NCI-H1436 treated with DMSO at 0.1 percent for 48 hours (cell line): ENCODE measurements at places on chromosomes 3 and 15.

- DNase-seq = no peak
Observed at GRCh38 chr15:45637552-45638033, 2.8 kb downstream of the SQOR start.

- DNase-seq = no peak
Observed at GRCh38 chr3:16743276-16743675, 138.1 kb upstream of the DAZL start.

GRCh38 chr15:31338879-31339557, 12.4 kb downstream of the KLF13 start:
- DNase-seq = no peak

DNA sequence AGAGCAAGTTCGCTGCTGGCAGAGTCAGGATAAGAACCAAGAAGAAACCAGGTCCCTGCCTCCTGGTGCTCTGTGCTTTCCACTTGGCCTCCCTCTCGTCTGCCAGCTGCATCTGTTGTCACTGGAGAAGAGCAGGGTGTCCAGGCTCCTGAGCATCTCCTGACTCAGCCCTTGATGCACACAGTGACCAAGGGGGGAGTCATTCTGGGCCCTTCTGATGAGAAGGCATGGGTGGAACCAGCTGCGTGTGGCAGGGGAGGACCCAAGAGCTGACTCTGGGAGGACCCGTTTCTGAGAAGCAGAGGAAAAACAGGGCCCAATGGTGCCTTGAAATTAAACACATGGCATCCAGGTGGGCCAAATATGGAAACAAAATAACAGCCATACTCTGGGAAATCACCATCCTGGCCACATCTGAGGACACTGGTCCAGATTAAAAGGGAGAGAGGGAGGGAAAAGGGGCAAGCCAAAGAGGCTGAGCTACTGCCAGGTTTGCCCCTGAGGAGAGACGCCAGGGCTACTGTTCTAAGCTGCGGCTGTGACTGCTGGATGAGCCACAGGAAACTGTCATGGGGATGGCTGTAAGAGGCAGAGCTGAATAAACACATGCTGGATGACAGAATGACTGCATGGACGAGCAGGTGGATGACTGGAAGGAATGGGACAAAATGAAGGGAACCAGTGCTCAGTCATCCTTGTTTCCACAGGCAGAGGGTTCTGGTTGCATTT, 58.1 kb upstream of the CA12 start:
- no peak for DNase-seq

DNA sequence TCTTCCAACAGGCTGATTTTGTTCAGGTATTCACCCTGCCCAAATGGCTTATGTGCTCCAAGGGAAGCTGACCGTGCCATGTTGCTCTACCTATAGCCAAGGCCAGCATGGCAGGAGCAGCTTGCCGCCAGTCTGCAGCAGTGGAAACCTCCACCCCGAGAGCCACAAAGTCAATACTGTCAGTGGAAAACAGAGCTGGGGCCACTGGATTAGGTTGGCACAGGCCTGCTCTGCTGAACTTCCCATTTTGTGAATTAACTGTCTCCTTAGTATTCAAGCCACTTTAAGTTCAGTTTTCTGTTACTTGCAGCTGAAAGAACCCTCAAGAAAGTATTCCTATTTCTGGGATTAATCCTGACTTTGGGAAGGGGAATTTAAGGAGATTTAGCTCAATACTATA, 63.8 kb upstream of the XCR1 start:
- DNase-seq = no peak

DNA sequence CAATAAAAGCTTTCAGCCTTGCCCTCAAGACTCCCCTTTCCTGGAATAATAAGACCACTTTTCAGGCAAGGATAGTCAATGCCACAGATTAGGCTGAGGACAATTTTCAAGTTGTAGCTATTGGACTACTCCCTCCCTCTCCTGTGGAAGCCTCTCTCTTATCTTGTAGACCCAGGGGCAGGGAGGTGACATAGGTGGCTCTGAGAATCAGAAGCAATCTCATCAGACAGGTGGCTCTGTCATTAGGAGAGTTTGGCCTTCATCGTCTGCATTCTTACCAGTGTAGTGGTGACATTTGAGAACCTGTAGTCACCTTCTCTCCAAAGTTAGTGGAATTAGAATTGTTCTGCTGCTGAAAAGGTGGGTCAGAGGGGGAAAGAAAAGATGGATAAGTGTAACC, 80.0 kb downstream of the LARS2 start:
- DNase-seq = no peak

DNA sequence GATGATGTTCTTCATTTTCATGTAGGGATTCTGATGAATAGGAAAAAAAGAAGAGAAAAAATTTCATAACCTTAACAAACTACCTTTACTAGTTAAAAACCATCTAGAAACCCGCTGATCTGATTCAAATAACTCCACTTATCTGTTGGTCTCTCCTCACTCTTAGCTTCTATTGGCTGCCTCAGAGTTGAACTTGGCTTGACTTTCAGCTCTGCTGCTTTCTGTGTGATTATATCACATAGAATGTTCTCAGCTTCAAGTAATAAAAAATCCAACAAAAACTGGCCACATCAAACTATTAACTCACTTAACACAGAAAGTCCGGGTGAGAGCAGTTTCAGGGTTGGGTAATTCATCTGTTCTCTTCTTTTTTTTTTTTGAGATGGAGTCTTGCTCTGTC, 126.8 kb upstream of the RASGRP1 start:
- DNase-seq = no peak

DNA sequence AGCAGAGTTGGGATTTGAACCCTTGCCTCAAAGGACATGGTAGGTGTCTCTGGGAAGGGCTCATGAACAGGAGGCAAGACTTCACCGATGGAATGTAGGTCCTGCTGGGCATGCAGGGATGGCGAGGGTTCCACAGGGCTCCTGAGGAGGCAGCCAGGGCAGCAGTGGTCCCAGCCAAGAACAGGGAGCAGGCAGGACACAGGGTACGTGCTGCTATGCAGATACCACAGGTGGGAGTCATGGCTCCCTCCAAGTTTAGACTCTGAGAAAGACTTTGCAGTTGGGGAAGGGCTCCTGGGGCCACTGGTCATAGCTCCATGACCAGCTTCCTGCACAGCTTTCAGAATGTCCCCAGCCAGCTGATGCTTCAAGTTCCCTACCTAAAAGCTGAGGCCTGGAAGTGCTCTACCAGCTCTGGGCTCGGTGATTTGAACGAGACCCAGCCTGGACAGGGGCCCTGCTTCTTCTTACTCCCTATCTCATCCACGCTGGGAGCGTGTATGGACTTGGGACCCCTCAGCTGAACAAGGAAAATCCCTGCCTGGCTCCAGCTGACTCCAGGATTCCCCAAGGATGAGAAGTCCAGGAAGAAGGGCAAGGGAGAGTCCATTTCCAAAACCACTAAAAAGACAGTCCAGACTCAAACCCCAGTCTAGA, 747 bp downstream of the MYL3 start:
- DNase-seq = no peak

DNA sequence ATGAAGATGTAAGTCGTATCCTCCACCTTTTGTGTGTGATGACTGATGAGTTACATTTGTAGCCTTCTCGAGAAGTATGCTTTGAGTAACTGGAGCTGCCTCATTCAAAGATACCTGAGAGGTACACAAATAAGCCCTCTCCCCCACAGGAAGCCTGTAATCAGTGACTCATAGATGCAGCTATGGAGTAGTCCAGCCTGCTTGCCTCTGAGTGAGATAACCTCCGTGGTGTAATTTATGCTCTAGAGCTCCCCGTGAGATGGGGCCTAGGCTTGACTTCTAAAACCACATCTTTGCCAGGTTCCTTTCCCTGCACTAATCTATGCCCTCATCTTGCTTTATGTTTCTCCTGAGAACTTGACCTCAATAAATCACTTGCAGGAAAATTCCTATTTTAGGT, 291.7 kb downstream of the SUCLG2 start:
- peak; percentile 55 for DNase-seq

DNA sequence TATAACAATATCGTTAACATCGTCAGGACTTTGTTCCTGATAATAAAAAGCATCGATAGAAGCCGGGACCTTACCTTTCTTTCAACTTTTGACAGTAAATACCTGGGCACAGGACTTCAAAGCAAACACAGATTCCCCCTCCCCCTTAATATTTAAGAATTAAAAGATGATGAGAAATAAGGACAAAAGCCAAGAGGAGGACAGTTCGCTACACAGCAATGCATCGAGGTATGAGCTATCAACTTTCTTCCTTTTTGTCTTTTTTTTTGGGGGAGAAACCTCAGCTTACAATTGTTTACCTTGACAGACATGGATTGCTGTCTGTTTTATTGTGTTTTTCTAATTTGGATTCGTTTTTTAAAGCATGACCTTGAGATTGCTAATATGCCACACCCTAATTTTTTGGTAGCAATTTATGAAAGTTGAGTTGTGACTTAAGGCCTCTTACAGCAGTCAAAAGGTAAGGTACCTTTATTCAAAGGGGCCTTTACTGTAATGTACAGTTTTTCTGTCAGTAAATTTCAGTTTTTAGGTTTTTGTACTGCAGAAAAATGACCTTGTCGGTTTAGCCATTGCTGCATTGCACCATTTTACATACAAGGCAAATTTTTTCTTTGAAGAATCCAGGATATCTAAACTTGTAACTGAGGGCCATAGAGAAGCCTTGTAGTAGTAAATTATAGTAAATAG, 1.1 kb downstream of the CHD2 start:
- no peak for DNase-seq

DNA sequence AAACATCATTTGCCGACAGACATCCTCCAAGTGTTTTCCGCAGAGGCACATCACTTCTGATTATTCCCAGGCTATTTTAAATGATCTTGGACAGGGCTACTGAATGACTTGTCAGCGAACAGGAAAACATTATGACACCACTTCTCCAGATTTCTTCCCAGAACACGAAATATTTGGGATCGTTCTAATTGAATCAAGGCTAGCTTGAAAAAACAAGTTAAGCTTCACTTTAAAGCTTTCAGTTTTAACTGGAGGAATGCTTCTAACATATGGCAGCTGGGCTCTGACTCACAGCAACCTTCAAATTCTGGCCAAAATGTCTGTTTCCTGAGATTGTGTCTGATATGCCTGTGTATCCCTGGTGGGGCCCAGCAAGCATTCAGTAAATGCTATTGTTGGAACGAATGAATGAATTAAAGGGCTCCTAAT, 127.0 kb upstream of the ICE2 start:
- DNase-seq = no peak

DNA sequence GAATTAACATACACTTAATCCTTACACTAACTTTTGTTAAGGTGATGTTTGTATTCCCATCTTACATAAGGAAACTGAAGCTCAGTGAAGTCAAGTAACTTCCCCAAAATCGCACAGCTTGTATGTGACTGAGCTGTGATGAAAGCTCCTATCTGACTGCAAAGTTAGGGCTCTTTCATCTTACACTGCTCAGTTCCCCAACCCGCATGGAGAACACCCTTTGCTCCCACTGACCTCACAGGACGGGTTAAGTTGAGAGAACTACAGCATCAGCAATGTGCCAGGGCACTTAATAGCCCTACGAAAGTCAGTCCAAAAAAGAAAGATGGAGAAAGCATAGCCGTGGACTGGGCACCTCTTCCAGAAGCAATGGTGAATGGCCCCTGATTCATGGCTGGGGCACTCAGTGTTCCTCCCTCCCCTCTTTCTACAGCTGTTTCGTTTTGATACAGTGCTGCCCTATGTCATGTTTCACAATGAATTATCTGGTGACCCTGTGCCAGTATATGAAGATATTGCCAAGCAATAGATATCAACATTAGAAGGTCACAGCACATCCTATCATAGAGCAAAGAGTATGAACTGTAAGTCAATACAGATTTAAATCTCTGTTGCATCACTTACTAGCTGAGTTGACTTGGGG, 38.0 kb downstream of the CADPS start:
- DNase-seq = no peak

- DNase-seq = no peak
Observed at GRCh38 chr15:40062816-40063562, 24.0 kb upstream of the SRP14 start.

GRCh38 chr3:106945435-106945834, 431.8 kb upstream of the CCDC54 start:
- peak; percentile 6 for DNase-seq

DNA sequence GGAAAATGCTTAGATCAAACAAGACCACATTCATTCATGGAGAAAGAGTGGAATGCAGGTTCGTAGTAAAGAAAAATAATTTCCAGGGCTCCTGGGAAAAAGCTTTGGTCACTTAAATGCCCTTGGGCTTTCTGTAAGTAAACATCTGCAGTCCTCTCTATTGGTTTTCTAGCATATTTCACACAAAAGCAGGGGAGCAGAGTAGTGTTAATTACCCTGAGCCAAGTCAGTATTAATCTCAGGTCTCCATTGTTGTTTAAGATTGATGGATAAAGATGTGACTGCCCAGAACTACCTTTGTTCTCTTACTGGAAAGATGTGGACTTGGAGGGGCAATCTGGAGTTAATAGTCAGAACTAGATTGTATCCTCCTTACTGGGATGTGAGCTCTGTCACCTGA, 242.6 kb downstream of the PTPRG start:
- no peak for DNase-seq

DNA sequence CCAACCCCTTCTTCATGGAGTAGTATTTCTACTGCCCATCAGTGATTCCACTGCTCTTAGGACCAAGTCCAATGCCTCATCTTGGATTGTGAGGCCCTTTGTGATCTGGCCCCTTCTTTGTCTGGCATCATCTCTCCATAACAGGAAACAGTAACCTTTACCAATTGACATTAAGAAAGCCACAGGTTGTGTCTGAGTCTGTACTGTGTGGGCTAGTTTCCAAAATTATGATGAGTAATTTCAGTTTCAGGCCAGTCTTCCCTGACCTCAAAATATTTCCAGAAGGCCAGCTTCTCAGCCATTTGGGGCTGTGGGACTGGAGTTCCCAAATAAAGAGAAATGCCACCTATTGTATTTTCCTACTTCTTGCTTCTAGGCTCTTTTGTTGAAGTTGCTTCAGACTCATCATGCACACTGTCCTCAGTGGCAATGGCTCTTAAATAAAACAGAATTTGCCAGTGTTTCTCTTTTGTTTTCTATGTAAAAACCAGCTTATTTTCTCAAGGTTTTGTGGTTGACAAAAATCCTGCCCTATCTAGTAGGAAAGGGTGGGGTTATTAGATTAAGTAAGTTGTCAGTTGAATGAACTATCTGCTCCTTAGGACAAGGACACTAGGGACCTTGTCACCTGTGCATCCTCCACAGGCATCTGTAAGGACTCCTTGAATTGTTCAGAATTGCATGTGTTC, 47.0 kb upstream of the ACKR4 start:
- no peak for DNase-seq

GRCh38 chr3:25895443-25895842, 105.6 kb downstream of the OXSM start:
- no peak for DNase-seq

GRCh38 chr15:39745415-39745814, 37.2 kb downstream of the FSIP1 start:
- DNase-seq = no peak

GRCh38 chr15:51205050-51205975, 110.6 kb upstream of the TNFAIP8L3 start:
- DNase-seq = no peak
